Esophagus squamous epithelium (tissue), 5 donors: ENCODE measurements at places on chromosomes 7 and 10.

DNA sequence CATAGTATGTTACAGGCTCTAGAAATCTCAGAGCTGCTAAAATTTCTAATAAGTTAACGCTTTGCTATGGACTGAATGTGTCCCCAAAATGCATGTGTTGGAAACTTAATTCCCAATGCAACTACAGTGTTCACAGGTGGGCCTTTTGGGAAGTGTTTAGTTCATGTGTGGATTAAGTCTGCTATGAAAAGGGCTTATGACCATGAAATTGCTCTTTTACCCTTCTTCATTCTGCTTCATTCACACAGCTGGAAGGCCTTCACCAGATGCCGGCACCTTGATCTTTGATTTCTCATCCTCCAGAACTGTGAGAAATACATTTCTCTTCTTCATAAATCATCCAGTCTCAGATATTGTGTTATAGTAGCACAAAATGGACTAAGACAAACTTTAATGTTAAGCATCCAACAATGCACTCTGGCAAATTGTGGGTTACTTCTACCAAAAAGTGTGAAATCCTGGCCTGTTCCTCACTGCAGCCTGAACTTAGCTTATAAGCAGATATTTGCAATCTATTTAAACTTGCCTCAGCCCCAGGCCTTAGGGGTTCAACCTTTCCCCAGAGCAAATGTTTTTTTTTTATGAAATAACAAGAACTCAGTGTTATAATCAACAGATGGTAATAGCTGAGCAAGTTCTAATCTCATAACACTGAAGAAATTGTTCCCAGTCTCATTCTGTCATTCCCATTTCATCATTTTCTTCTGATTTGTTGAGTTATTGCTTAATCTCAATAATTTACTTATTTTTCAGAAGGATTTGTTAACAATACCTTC lies 523.6 kb downstream of the KIF20B start:
- DNase-seq, result no peak

GRCh38 chr10:35007858-35008301 lies 82.3 kb downstream of the CUL2 start:
- no peak for DNase-seq

GRCh38 chr10:97708976-97709946 lies 4.3 kb upstream of the MARVELD1 start:
- no peak for DNase-seq

DNA sequence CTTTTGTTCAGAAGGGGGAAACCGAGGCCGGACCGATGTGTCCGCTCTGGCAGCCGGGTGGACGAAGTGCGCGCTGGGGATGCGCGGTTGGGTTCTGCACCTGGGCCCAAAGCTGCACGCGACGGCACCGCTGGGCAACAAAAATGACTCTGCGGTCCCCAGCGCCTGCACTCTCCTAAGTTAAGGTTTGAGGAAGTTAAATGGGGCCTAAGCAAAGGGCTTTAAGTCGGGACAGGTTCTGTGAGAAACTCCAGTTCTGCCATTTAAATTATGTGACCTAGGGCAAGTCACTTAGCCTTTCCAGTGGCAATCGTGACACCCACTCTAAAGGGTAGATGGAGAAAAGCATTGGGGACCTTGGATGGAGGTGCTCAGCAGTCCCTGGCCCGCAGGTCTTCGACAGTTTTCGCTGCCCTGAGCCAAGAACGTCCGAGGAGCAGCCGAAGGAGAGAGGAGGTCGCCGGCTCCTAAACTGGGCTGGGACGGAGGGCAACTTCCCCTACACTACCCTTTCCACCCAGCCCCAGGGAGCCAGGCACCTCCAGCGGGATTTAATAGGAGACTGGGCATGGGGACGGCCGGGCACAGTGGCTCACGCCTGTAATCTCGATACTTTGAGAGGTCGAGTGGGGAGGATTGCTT lies 534 bp upstream of the ACBD5 start:
- DNase-seq, result no peak

DNA sequence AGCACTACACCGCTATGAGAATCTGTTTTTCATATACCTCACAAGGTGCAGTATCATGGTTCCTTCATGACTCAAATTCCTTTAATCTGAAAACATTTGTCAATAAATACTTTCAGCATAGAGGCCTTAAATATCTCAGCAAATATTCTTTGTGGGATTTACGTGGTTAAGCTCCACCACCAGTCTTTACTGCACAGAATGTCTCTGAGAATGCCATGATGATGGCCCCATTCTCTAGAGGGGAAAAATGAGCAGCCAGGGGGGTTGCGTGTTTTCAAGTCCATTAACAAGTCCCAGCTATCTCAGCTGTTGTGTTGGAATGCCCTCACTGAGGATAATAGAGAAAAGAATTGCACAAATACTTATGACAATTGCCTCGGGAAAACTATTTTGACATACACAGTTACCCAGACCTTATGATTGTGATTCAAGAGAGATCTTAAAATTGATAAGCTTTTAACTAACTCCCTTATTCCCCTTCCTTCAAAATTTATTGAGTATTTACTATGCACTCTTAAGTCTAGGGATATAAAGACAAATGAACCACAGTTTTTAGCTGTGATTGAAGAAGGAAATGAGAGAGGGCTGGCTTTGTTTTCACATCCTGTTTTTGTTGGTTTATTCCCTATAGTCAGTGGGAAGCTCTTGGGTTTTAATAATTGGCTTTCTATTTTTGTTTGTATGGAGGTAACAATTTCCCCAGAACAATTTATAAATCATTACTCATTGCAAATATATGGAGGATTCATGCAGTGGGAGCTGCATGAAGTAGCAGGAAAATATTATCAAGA lies 176.5 kb upstream of the VWC2 start:
- no peak for DNase-seq

GRCh38 chr7:33754933-33755928 lies 150.1 kb upstream of the BMPER start:
- no peak for DNase-seq

GRCh38 chr7:80647436-80647835 lies 9.0 kb downstream of the CD36 start:
- DNase-seq, result no peak

- DNase-seq, result no peak
These were observed 741 bp downstream of the GPR85 start for GRCh38 chr7:113085781-113086390.

DNA sequence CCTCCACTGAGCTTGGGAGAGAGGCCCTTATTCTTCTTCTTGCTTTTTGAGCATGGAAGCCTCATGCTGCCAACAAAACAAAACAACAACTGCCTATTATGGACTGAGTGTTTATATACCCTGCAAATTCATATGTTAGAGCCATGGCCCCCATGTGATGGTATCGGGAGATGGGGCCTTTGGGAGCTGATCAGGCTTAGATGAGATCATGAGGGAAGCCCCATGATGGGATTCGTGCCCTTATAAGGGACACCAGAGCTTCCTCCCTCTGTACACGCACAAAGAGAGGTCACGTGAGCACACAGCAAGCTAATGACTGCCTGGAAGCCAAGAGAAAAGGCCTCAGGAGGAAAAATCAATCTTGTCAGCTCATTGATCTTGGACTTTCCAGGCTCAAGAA lies 235.0 kb downstream of the FANK1 start:
- no peak for DNase-seq
